ENCODE measurements at places on chromosomes 5 and 9. TPM values are rescaled to one million over a fixed set of nuclear protein-coding genes. Genes with fewer than 3 reads are reported as not detected.

GRCh38 chr5:157820593-157821252 is 38.2 kb downstream of the CLINT1 start:
- peak; percentile 39 for DNase-seq

GRCh38 chr9:126440940-126441339 is 114.3 kb downstream of the MVB12B start:
- DNase-seq: no peak

Gene PDCD1LG2
- polyA plus RNA-seq: 0.52 TPM

Gene ASB6
- polyA plus RNA-seq: 11.9 TPM

Gene CTSL
- polyA plus RNA-seq: 23.5 TPM

- no peak for DNase-seq
These were observed 122.8 kb upstream of the EGFLAM start for GRCh38 chr5:38135486-38136039.

Gene PCDHGA5
- not detected for polyA plus RNA-seq

DNA sequence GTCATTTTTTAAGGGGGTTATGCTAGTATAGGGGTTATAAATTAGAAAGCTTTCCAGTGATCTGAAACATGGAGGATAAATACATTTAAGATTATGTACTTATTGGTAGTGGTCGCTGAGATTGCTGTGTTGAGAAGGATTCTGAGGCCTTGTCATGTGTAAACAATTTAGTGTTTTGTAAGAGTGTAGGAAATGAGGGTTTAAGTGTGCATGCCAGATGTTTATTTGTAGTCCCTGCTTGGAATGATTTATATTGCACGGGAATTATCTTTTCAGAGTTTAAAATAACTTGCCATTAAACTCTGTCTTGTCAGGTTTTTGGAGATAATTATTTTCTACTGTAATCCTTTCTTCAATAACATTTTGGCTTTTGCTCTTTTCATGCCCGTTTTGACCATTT is 19.4 kb downstream of the ZNF618 start:
- DNase-seq: no peak

Gene SMC5
- polyA plus RNA-seq: 8.4 TPM

DNA sequence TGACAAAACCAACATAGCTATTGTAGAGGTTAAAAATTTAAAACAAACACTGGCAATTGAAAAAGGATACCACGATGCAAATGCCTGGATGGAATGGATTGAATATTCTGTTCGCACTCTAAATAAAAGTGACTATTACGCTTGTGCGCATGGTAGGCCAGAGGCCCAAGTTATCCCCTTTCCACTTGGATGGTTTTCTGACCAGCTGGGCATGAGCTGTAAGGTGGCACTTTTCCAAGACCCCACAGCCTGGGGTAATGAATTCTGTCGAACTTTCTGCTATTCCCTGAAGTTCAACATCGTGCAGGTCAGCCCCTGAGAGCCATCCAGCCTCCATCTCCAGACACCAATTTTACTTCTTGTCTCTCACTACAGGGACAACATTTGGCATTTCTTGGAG is 5.4 kb upstream of the RNF180 start:
- DNase-seq: no peak

GRCh38 chr5:67817652-67818051 is 397.9 kb upstream of the PIK3R1 start:
- DNase-seq: no peak

DNA sequence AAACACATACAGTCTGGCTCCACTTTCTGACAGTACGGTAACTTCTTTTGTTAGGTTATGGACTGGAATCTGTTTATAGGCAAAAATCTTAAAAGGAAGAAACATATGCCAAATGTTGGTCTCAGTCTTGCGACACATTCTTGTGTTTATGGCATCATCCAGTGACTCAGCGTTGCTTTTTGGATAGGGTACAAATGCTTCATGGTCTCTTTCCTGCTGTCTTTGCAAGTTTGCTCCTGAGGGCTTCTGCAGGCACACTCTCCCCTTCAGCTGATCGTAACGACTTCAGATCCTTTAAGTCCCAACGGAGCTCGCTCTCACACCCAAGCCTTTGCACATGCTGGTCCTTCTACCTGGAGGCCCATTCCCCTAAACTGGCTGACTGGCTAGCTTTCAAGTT is 23.6 kb upstream of the TNFSF8 start:
- DNase-seq: no peak

Gene CDKN2B-AS1
- polyA plus RNA-seq: 1.9 TPM

DNA sequence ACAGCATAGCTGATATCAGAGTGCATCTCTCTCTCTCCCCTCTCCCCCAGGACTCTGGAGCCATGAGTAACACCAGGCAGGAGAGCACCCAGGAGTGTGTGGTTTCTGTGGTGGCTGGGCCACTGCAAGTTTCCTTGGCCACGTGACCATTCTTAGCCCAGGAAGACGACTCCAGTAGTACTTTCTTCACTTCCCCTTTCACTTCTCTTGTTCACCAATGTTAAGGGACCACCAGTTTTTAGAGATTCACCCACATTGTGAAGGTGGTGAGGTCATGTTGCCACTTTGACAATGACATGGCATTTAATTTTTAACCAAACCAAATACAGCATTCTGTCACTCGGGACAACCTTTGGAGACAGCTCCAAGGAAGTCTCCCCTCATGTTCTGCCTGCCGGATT is 17.9 kb upstream of the DAPK1 start:
- peak; percentile 13 for DNase-seq

GRCh38 chr9:27157097-27157496 is 48.1 kb downstream of the TEK start:
- no peak for DNase-seq

DNA sequence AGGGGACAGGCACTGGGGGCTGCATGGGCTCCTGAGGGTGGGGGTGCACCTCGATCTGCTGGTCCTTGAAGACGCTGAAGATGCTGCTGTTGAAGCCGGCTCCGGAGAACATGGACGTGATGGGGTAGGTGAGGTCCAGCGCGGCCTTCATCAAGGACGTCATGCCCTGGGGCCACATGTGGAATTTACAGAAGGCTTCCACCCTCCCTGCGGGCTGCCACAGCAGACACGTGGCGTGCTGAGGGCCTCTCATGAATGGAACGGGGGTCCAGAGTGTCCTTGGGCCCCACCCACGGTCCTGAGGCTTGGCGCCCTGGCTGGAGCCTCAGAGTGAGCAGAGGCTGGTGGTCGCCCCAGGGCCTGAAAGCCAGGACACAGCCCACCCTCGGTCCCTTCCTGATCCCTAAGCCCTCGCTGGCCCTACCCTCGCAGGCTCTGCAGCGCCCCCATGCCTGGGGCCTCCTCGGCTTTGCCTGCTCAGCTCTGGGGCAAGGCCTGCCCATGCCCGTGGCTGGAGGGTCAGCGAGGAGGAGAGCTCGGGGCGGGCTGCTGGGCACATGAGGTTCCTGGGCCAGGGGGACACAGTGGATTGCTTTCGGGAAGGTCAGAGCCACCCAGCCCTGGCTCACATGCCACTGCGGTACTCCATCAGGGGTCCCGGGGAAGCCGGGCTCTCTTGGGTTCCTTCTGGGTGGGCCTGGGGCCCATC is 5.3 kb upstream of the NSMF start:
- no peak for DNase-seq

Gene CCDC127
- 1.3 TPM for polyA plus RNA-seq

GRCh38 chr5:2212481-2212880 is 329.8 kb upstream of the IRX4 start:
- no peak for DNase-seq

DNA sequence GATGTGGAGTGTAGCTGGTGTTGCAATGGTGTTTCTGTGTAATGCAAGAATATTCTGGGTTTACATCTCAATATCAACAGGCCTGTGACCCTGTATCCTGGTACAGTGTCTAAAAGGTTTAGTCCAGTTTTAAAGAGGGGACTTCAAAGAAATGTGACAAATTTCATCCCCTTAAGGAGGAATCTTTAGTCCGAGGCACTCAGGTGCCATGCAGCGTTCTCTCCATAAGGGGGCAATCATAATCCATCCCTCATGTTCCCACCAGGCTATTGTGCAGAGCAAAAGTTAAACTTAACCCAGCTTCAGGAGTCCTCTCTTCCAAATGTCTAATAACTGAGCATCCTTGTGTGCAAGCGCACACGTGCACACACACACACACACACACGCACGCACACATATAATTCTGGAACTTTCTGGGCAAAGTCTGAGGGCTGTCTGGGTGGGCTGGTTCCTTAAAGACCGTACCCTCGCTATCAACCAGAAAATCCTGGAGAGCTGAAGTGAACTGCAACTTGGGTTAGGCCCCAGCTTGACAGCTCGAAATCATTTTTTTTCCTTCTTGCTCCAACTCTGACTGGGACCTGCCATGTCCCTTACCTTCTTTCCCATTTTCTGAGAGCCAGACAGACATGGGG is 46.0 kb downstream of the CRB2 start:
- DNase-seq: peak; percentile 51

DNA sequence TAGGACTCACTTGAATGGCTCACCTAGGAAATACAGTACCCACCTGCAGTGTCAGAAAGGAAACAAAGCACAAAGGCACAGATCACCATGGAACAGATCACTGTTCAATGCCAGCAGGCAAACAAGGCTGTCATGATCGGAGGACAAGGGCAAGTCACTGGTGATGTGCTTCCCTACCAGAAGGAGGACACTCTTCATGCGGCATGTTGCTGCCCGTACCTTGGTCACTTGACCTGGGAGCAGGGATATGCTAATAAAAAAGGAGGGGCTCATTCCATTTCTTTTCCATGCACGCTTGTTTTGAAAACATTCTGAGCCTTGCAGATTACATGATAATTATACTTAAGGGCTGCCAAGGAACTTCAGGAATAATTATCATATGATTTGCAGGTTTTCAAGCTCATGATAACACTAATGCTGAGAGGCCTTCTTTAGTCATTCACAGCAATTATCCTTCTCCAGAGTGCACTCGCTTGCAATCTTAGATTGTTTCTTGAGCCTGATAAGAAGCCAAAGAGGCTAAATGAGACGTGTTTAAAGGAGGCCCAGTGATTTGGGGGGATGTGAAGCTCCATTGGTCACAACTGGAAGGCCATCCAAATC is 36.1 kb upstream of the STARD4 start:
- DNase-seq: no peak

Gene EQTN
- polyA plus RNA-seq: not detected

DNA sequence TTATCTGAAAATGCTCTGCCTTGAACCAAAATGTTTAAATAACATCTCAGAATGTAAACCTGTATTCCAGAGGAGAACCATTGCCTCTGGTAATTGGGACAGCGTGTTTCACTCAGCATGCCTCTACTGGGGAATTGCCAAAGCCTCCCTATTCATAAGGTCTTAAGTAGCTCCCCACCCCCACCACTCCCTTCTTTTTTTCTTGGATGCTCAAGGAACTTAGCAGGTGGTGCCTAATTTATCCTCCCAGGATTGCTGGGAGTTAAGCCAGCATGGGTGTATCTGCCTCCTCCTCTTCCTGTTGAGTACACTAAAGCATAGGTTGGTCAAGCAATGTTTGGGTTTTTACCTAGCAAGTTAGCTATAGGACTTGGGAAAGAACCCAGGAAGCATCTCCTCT is 220.2 kb downstream of the DMAC1 start:
- DNase-seq: no peak

Gene ELOVL7
- polyA plus RNA-seq: 100 TPM

DNA sequence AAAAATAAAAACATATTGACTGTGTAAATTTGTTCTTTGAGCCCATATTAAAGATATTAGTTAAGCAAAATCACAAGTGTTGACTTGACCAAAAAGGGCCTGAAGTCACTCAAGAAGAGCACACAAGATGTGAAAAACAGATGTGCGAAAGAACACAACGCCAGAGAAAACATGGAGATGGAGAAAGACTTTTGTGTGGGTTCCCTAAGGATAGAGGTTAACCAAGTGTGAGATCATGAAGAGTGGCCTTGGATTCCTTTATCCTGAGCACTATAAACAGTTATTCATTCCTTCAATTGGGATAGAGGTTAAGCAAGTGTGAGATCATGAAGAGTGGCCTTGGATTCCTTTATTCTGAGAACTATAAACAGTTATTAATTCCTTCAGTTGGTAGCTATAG is 361.8 kb downstream of the CDH18 start:
- DNase-seq: no peak

Gene SPINK4
- 2,061 TPM for polyA plus RNA-seq

- DNase-seq: no peak
These were observed 91.8 kb upstream of the MVB12B start for GRCh38 chr9:126234681-126235335.

- no peak for DNase-seq
These were observed 11.8 kb upstream of the UBE2QL1 start for GRCh38 chr5:6436715-6437331.

DNA sequence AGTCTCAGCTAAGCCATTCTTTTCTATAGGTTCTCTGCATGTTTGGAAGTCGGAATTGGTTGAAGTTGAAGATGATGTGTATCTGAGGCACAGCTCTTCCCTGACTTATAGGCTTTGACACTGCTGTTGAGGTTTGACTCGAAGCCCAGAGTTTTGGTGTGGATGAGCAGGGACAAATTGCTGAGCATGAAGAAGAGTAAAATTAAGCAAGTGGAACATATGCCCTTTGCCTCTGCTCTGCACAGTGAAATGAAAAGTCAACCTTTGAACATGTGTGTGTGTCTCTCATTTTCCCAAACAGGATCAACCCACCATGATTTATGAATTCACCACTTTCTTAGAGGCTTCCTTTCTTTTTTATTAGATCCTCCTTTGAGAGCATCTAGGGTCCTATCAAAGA is 8.5 kb downstream of the HMHB1 start:
- DNase-seq: no peak

DNA sequence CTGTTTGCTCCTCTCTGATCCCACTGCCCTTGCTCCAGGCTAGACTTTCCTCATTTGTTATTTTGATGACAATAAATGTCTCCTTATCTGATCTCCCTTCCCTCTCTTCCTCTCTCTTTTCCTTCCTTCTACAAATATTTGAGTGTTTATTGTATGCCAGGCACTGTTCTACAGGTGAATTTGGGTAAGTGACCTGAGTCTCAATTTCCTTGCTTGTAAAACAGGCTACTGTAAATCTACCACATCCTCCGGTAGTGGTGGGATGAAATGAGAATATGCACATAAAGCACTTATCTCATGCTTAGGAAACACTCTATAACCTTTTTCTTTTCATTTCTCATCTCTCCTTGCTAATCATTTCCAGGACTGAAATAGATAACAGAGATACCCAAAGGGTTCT is 86.4 kb downstream of the HMHB1 start:
- DNase-seq: peak; percentile 15

DNA sequence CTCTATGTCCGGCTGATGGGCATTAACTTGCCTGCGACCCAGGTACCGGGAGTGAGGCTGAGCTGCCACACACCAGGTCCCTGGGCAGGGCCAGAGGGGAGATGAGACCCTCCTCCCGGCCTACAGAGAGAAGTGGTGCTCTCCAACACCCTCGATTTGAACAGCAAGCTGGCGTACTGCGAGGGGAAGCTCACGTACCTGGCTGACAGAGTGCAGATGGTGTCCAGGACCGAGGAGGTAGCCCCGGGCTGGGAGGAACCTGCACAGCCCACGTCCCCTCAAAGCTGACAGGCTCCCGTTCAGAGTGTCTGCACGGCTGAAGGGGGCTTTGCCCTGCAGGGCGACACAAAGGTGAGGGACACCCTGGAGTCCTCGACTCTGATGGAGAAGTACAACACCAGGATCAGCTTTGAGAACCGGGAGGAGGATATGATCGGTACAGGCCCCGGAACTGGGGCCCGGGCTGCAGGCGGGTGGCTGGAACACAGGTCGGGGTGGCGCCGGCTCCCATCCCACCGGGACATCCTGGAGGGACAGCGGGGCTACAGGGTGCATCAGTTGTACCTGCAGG is 1.0 kb upstream of the RABL6 start:
- no peak for DNase-seq

- no peak for DNase-seq
These were observed 57.6 kb downstream of the PFDN1 start for GRCh38 chr5:140245341-140245740.

Gene SCGB3A2
- not detected for polyA plus RNA-seq
